SW480 (cell line): ENCODE measurements at places on chromosomes 11 and 22.
A peak's percentile ranks its signal among the peaks of the same experiment; 100 is the strongest.

DNA sequence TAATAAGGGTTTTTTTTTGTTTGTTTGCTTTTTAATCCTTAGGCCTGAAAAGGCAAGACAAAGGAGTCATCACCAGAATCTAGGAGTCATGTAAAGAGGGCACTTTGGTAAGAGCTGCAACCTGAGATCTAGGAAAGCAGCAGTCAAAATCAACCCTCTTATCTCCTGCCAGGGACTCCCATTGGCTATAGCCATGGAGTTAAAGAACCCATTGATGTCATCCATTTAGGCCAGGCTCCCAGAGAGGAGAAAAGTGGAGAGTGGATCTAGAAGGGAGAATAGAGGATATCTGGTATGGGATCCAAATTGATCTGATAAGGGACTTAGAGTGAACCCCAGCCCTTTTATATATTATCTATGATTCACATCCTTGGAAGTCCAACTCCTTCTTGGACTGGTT is 35.9 kb downstream of the ZNF215 start:
- DNase-seq, result no peak

GRCh38 chr22:47370448-47371262 is 608.2 kb downstream of the TBC1D22A start:
- DNase-seq, result peak; percentile 75

DNA sequence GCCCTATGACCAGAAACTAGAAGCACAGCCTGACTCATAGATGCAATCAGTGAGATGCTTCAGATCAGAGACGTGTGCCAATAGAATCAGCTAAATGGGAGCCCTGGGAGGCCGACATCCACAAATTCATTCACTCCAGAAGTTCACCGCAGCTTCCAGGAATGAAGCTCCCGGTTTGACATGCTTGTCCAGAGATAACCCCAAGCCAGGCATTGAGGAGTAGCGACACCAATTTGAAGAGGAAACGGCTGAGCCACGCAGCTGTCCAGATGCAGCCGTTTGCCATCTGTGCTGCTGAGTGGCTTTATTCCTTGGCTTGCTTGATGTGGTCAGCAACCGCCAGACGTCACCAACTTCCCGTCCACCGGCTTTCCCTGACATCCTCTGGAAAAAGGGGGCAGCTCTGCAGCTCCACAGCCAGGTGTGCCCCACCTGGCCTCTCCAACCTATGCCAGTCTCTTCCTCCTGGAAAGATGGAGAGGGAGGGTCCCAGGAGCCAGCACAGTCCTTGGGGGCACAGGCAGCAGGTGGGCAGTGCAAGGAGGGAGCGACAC is 123.9 kb upstream of the OPCML start:
- peak; percentile 77 for DNase-seq

GRCh38 chr11:13763341-13763740 is 94.9 kb downstream of the FAR1 start:
- DNase-seq, result no peak

GRCh38 chr22:39805117-39805516 is 88.4 kb downstream of the ENTHD1 start:
- no peak for DNase-seq

GRCh38 chr11:132601875-132602274 is 930.4 kb downstream of the OPCML start:
- no peak for DNase-seq

DNA sequence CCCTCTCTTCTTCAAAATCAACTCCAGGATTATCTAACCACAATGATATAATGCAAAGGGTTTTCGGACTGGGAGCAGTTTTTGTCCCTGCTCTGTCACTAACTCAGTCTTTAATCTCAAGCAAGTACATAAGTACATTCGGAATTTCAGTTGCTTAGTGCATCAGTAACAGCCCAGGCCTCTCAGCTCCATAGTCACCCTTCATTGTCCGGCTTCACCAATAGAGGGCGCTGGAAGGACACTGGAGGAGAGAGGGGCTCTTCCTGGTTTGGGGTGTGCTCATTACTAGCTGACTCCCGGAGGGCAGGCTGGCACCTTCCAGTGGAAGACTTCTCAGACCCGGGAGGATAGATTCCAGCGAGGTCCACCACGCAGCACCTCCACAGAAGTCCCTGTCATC is 90.4 kb upstream of the PDGFD start:
- peak; percentile 17 for DNase-seq

DNA sequence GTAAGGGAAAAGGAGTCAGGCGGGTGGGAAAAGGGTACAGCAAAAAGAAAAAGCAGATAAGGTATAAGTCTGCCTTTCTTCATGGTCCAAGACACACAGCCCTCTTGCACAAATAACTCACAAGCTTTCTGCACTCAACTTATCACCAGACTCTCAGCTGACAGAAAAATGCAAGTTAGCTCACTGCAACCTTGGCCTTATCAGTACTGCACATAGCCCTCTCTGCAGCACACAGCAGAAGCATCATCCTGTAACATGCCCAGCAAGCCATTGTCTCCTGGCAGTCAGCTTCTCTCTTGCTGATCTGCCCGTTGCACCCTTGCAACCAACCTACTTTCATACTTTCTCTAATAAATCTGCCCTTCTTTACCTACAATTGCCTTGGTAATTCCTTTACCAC is 5.8 kb downstream of the ZBTB44 start:
- no peak for DNase-seq

- no peak for DNase-seq
Observed at GRCh38 chr22:36405221-36405661, 17.5 kb upstream of the MYH9 start.

GRCh38 chr11:36116161-36116560 is 172.3 kb downstream of the LDLRAD3 start:
- DNase-seq, result no peak

DNA sequence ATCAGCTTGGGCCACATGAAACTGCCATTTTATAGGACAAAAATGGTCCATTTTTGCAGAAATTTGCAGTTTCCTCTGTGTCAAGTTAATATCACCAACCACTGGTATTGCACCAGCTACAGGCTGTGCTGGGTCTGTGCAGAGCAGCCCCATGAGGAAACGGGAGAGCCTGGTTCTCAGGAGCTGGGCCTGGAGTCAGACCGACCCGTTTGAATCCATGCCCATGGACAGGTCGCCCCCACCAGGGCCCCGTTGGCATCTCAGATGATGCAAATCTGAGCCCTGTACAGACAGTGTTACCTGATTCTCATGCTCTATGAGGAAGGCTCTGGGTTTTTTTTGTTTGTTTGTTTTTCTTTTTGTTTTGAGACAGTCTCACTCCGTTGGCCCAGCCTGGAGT is 9.8 kb upstream of the SEC14L6 start:
- peak; percentile 22 for DNase-seq

DNA sequence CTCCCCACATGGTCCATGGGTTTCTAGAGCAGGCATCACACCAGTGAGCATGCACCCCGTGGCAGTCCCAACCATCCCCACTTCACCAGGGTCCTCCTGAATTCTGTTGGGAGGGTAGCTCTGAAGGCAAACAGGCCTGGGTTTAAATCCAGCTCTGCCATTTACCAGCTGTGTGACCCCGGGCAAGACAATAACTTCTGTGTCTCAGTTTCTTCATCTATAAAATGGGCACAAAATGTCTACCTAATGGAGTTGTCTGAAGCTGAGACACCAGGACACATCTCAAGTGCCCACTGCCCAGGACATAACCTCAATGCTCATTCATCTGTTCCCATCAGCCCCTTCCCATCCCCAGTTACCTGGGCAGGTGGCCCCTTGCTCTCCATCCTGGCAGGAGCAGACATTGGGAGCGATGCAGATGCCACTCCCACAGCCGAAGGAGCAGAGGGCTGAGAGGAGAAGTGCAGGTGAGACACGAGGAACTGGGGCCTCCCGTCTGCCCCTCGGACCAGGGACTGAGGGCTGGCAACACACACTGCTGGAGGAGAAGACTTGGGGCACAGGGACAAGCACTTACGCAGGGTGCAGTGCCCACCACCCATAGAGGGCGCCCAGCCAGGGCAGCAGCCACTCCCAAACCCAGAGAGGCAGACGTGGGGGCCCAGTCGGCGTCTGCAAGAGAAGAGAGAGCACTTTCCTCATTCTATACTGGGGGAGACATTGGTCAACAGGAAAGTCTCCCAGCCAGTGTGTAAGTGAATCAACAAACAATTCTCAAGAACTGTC is 4.0 kb downstream of the VWCE start:
- no peak for DNase-seq
